Activated effector memory CD4-positive, alpha-beta T cell treated with Interleukin-2 at 50 U/mL for 16 hours (primary cell): ENCODE measurements at places on chromosomes 4 and X.

GRCh38 chr4:34636623-34637022 is 1607.7 kb downstream of the ARAP2 start:
- DNase-seq = no peak

DNA sequence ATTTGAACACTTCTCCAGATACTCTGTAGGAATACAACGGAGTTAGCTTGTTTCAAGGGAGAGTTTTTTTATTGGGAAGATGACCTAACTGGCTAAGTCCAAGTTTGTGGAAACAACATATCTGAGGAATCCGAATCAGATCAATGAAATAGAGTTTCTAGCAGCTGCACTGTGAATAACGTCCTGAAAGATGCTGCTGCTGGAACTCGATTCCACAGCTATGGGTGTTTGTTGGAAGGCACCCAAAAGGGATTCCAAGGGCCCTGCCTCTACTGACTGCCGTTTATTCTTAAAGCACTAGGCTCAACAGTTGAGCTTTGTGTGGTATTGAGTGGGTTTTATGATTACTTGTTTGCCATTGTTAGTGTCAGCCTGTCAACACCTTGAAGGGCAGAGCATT is 6.6 kb upstream of the GBA3 start:
- DNase-seq = no peak

DNA sequence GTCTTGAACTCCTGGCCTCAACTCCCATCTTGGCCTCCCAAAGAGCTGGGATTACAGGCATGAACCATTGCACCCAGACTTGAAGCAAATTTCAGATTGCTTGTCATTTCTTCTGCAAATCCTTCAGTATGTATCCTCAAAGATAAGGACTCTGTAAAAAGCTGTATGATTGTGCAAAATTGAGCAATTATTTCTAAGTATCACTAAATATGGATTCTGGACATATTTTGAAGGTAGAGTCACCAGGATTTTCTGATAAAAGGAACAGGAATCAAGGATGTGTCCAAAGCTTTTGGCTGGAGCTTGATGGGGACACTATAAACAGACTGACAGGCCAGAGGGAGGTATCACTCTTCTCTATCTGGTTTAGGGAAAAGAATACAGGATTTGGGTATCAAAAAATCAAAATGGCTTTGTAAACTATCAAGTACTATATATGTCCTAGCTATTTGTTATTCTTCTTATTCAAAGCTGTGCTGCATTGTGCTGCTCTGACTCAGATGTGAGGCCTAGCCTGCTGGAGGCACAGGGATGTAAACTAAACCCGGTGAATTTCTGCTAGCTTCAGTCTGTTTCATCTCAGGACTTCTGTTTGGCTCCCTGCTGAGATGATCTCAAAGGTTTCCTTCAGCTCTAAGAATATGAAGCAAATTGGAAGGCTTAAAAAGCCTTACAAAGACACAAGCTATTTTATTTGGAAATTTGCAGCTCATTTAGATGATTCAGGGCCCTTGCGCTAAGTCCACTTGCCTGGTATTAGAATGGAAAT is 8.3 kb downstream of the RPS4X start:
- DNase-seq = no peak

DNA sequence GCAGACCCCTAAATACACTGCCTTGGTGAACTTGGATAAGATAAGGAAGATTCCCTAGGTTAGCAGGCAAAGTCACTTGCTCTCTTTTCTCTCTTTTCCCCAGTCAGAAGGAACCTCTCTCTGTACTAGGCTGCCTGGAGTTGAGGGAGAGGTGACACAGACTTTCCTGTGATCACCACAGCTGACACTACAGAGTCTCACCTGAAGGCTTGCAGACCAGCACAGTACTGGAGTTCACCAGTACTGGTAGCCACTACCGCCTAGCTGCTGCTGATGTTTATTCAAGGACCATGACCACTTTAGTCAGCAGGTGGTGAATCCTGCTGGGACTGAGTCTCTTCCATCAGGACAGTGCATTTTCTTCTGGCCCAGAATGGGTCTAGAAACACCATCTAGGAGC is 63.3 kb downstream of the PTPN13 start:
- no peak for DNase-seq

DNA sequence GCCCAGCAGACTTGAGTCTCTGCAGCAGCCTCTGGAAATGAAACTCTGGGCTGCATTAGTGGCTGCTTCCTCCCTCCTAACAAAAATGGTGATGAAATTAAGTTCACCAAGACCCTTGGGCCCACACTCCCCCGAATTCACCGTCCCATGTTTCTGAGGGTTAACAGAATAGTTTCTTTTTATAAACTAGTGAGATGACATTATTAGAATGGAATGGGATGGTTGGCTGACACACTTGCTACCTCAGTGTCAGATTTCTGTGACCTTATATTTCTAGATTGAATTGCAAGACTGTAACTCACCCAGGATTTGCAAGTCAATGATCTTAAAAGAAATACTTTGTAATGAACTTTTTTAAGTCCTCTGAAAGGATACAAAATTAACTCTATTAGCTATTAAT is 127.1 kb downstream of the SHROOM3 start:
- no peak for DNase-seq

- DNase-seq = peak; percentile 4
Observed at GRCh38 chrX:151396042-151396824, 773 bp upstream of the VMA21 start.

DNA sequence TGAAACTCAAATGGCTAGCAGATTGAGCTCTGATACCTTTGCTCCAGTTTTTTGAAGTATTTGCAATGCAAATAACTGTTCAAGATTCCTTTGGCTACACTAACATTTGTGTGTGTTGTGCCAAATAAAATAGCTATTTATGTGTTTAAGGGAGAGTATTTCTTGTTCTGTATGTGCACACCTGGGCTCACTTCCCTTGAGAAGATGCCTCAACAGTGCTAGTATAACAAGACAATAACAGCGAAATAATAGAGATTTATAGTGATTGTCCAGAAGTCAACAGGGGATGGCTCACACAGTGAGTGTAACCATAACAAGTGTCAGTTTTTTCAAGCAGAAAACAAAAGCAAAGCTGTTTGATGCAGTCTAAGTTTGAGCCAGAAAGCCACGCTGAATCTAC is 460.5 kb downstream of the CENPC start:
- no peak for DNase-seq

DNA sequence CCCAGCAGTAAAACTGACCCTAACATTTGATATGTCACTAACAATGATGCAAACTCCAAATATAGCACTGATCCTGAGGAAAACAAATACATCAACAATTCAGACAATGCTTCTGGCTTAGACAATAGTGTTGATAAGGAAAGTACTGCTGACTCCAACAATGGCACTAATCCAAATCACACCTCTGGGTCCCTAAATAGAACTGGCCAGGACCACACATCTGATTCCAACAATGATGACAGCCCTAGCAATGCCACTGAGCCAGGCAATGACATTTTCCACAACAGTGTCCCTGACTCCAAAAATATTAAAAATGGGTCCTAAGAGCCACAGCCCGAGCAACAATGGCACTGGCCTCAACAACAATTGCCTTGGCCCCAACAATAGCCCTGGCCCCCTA is 243.1 kb upstream of the APOOL start:
- no peak for DNase-seq

DNA sequence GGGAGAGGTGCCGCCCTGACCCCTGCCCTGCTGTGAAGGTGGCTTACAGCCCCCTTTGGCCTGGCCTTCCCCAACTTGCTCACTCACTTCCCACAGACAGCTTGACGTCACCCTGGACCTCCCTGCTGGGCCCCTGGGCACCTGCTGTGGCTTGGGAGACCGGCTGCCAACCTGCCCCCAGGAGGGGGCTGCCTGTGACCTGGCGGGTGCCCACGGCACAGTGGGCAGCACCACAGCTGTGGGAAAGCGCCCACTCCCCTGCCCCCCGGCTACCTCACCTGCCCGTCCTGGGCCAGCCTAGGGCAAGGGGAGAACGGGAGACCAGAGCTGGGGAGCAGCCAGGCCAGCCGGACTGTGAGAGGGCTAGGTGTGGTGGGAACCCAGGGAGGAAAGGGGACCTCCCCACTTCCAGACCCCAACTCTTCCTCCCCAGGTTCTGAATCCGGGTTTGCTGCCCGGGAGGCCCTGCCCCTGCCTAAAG is 2.4 kb upstream of the ZFP92 start:
- DNase-seq = no peak

DNA sequence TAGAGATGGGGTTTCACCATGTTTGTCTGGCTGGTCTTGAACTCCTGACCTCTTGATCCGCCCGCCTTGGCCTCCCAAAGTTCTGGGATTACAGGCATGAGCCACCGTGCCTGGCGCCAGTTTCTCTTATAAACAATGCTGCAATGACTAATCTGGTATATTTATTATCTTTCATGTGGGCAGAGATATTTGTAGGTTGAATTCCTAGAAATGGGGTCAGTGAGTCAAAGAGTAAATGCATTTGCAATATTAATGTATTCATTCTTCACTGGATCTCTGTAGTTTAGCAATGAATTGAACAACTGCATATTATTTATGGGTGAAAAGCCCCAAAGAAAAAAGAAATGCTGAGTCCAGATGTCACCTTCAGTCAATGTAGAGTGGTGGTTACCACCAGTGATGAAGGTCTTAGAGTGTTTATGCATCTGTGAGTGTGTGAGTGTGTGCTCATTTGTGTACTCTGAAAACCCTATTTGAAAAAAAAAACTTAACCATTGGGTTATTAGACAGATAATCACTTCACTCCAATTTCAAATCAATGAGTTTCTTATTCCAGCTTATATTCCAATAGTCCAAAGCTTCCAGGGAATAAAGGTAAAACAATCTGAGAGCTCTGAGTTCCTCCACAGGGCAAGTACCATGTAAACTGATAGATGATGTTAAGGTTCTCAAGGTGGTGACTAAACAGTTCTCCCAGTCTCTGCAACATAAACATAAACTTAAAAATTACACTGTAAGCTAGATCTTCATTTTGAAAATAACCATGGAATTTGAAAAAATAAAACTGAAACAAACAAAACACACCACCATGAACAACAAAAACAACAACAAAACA is 22.6 kb upstream of the CD38 start:
- peak; percentile 21 for DNase-seq

DNA sequence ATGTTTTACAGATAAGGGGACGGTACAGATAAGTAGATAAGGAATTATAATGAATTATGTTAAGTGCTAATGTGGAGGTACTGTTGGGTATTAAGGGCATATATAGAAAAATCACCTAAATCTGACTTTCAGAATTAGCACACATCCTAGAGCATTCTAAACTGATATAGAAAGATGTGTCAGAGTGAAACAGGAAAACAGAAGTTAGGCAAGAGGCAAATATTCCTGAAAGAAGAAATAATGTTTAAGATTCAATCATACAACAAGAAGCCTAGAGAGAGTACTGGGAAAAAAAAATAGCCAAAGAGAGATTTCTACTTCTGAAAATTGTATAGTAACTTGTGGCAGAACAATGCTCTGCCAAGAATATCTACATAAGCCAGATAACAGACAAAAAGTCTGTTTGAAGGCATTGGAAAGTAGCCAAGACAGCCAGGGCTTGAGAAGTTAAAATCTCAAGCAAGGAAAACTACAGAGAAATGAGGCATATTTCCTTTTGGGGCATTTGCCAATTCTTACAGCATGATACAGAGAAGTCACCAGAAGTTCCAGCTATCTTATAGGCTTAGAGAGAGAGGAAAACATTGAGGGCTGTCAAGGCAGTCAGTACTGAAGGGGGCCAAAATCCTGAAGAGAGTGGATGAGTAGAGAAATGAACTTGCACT is 646.0 kb downstream of the RPA4 start:
- no peak for DNase-seq

- DNase-seq = peak; percentile 41
Observed at GRCh38 chrX:16869393-16870094, 618 bp downstream of the RBBP7 start.

DNA sequence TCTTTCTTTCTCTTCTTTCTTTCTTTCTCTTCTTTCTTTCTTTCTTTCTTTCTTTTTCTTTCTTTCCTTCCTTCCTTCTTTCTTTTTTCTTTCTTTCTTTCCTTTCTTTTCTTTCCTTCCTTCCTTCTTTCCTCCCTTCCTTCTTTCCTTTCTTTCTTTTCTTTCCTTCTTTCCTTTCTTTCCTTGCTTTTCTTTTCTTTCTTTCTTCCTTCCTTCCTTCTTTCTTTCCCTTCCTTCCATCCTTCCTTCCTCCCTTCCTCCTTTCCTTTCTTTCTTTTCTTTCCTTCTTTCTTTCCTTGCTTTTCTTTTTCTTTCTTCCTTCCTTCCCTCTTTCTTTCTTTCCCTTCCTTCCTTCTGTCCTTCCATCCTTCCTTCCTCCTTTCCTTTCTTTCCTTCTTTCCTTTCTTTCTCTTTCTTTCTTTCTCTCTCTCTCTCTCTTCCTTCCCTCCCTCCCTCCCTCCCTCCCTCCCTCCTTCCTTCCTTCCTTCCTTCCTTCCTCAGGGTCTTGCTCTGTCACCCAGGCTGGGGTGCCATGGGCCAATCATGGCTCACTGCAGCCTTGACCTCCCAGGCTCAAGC is 13.6 kb upstream of the SPARCL1 start:
- no peak for DNase-seq

DNA sequence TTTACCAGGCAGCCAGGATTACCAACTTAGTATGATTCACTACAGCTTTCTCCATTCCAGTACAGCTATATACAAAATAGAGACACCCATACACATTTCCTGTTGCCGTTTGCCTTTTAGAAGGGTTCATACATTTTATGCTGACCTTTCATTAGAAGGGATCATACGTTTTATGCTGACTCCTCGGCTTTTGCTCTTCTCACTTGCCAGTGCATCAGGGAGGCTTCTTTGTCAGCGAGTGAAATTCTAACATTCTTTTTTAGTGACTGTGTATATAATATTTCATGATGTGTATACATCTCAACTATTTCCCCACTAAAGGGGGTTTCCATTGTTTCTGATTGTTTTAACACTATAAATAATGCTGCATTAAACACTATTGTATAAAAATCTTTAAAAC is 552.6 kb downstream of the TRIML1 start:
- DNase-seq = no peak

- DNase-seq = no peak
Observed at GRCh38 chr4:98793658-98794057, 135.2 kb upstream of the TSPAN5 start.

GRCh38 chr4:160276785-160277325 is 1174.0 kb downstream of the RAPGEF2 start:
- no peak for DNase-seq

- DNase-seq = no peak
Observed at GRCh38 chr4:60344908-60345307, 855.2 kb upstream of the ADGRL3 start.
